ENCODE measurements at places on chromosomes 1 and 21.

- peak; percentile 85 for DNase-seq
These were observed 112.4 kb upstream of the ZNF648 start for GRCh38 chr1:182173808-182174512.

DNA sequence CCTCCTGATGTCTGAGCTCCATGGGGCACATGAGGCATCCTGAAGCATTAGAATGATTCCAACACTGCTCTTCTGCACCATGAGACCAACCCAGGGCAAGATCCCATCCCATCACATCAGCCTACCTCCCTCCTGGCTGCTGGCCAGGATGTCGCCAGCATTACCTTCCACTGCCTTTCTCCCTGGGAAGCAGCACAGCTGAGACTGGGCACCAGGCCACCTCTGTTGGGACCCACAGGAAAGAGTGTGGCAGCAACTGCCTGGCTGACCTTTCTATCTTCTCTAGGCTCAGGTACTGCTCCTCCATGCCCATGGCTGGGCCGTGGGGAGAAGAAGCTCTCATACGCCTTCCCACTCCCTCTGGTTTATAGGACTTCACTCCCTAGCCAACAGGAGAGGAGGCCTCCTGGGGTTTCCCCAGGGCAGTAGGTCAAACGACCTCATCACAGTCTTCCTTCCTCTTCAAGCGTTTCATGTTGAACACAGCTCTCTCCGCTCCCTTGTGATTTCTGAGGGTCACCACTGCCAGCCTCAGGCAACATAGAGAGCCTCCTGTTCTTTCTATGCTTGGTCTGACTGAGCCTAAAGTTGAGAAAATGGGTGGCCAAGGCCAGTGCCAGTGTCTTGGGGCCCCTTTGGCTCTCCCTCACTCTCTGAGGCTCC is 11.1 kb upstream of the RASSF5 start:
- DNase-seq = no peak

- no peak for DNase-seq
These were observed 12.3 kb downstream of the IKBKE start for GRCh38 chr1:206482611-206483010.

- no peak for DNase-seq
These were observed 18.5 kb upstream of the MTARC1 start for GRCh38 chr1:220768126-220768601.

GRCh38 chr1:211735208-211736170 is 60.1 kb upstream of the NEK2 start:
- peak; percentile 6 for DNase-seq

GRCh38 chr1:196723325-196724185 is 51.1 kb upstream of the CFHR3 start:
- DNase-seq = no peak

DNA sequence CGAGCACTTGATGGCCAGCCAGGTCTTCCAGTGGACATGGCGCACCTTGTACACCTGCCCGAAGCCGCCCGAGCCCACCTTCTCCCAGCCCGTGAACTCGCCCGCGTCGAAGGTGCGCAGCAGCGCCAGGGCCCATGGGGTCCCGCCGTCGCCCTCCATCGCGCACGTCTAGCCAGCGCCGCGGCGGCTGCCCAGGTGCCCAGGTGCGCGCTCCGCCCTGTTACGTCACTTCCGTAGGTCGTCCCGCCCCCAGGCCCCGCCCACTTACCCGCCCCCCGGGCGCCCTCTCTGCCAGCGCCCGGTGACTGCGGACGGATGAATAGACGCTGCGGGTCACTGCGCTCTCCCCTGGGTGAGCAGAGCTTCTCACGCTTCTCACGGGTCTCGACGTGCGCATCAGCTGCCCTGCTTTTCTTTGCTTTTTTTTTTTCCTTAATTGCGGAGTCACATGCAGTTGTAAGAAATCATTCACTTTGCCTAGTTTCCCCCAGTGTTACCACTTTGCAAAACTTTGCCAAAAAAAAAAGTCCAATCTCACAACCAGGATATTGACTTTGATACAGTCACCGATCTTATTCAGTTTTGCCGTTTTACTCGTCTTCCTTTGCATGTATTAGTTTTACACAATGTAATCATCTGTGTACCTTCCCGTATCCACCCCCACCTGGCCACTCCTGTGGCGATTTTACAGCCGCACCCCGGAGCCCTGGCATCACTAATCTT is at the start of gene RIPK4:
Gene RIPK4, minus strand, starts transcription at position 170 of the 723 bp plus-strand sequence. Its CDS starts 11 bp downstream, at position 159.
- DNase-seq = no peak

DNA sequence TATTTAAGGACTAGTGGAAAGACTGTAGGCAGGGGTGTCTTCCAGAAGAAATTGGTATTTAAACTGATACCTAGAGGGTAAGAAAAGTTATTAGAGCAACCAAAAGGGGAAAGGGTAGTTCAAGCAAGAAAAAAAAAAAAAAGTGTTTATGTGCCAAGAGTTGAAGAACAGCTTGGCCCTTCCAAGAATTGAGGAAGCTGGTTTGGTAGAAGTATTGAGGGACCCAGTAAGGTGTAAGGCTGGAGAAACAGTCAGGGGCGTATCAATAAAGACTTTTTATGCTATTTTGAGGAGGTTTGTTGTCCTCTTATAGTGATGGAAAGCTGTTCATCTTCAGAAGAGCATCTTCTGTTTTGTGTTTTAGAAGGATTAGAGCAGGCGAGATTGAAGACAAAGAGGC is 108.3 kb downstream of the PTPRC start:
- DNase-seq = no peak

- no peak for DNase-seq
These were observed 186.4 kb downstream of the RYR2 start for GRCh38 chr1:237228421-237228820.

DNA sequence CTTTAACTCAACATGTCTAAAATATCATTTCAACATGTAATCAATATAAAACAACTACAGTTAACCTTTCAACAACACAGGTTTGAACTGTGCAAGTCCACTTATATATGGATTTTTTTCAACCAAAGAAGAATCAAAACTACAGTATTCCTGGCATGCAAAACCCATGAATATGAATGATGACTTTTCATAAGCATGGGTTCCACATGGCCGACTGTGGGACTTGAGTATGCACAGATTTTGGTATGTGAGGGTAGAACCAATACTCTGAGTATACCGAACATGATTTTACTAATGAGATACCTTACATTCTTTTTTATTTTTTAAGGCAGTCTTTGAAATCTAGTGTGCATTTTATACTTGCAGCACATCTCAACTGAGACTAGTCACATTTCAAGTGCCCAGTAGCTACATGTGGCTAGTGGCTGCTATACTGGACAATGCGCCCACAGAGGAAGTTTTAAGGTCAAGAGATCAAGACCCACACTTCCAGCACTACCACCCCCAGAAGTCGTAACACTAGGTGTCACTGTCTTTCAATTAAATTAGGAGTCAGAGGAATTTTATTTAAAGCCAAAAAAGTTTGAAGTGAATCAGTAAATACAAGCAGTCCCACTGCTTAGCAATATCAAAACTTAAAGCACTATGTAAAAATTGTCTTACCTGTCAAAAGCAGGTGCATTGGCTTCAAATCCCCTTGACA is 40.0 kb downstream of the SYNJ1 start:
- DNase-seq = no peak

DNA sequence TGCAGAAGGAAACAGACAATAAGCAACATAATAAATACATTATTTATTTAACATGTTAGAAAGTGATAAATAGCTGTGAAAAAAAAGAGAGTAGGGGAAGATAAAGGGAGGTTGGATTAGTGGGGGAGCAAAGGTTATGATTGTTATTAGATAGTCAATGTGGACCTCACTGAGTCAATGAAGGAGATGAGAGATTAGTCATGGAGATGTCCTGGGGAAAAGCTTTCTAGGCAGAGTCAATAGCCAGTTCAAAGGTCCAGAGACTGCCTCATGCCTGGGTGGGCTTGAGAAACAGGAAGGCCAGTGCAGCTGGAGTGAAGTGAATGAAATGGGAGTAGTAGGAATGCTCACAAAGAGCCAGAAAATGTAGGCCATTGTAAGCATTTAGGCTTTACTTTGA is 187.1 kb upstream of the CACYBP start:
- DNase-seq = no peak

Measured in skin of body (tissue), 3 donors.